ENCODE measurements at places on chromosomes 12 and 14.

- no peak for DNase-seq
Measured at GRCh38 chr14:105117710-105118385, 50.7 kb downstream of the JAG2 start.

GRCh38 chr12:1799051-1799881, 21.1 kb upstream of the LRTM2 start:
- no peak for DNase-seq

GRCh38 chr12:12890543-12891079, 751 bp upstream of the GPRC5A start:
- no peak for DNase-seq

GRCh38 chr12:1809591-1810190, 10.7 kb upstream of the LRTM2 start:
- no peak for DNase-seq

- no peak for DNase-seq
Measured at GRCh38 chr12:41920355-41920754, 224.3 kb downstream of the GXYLT1 start.

DNA sequence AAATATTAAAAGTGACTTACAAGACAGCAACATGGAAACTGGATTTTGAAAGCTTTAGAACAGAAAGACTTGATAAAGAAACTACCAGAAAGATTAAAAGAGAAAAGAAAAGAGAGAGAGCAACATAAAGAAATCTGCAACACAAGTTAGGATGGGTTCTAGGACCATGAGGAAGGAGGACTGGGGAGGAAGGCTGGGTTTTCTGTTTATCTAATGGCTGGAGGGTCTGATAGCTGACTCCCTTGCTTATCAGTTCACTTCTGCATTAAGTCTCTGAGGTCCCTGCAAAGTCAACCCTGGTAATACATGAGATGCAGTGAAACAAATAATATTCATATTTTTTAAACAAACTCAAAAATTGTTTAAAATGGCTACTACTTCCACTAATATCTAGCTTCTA, 90.1 kb downstream of the RPAP3 start:
- no peak for DNase-seq

GRCh38 chr12:62625228-62625627, 158.6 kb downstream of the MON2 start:
- DNase-seq = no peak

- no peak for DNase-seq
Measured at GRCh38 chr12:38813923-38814322, 91.5 kb downstream of the CPNE8 start.

- DNase-seq = no peak
Measured at GRCh38 chr14:105340821-105341733, 26.5 kb downstream of the PACS2 start.

- no peak for DNase-seq
Measured at GRCh38 chr12:13227191-13227590, 30.7 kb downstream of the EMP1 start.

DNA sequence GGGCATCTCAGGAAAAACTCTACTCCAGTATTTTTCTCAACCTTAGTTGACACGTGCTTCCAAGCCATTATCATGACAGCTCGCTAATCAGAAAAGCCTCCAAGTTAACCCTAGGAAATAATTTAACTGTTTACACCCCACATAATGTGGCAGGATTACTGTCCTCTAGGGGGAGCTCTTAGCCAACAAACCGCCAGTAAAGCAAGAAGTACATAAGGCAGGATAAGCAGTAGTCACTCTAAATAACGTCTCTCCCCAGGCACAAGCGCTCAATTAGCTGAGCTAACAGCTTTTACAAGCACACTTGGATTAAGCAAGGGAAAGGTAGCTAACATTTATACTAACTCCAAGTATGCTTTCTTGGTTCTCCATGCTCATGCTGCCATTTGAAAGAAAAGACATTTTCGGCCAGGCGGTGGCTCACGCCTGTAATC, 22.8 kb downstream of the APOBEC1 start:
- DNase-seq = no peak

- no peak for DNase-seq
Measured at GRCh38 chr14:32244404-32244803, 41.3 kb upstream of the RNU6-8 start.

- no peak for DNase-seq
Measured at GRCh38 chr12:108589028-108589839, 8.7 kb downstream of the TMEM119 start.

DNA sequence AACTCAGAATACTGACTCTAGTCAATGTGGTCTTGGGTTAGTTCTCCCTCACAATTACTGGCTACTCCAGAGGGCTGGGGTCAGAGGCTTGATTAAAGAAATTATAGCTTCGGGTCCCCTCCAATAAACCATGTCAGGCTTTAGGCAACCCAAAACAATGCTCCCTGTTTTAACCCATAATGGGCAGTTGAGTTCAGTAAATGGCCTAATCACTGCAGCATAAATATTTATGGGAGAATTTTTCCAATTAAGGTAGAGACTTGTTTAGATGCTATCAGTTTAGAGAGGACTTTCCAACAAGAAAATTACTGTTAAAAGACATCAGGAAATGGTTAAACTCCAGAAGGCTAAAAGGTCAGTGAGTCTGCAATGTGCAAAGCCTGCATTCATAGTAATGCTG, 389.2 kb upstream of the PRICKLE1 start:
- no peak for DNase-seq

All from cortex of kidney (tissue), 1 donor.